ENCODE measurements at places on chromosomes 5 and 9.
A peak's percentile ranks its signal among the peaks of the same experiment; 100 is the strongest.

DNA sequence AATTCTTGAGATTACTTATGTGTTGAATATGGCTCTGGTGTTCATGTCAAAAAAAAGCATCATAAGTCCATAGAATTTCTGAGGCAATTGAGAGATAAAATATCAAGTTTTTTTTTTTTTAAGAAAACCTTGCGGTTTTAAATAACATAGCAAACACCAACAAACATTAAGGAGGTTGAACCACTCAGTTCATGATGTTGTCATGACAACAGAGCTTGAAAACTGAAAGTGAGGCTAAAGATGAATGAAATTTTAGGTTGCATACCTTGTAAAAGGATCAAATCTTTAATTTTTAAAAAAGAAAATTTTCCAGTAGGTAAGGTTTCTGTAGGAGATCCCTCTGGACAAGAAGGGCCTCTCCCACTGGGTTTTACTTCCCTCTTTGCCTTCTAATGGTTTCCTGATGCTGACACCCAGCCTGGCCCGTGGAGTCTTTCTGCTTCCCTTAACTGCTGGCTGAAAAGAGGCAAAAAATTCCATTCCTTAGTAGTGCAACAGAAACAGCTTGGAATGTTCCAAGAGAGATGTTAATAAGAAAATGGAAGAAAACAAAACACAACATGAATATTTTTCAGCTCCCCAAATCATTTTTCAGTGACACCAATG lies 60.0 kb upstream of the FER start:
- no peak for DNase-seq

GRCh38 chr5:126741361-126741760 lies 35.6 kb upstream of the LMNB1 start:
- DNase-seq, result no peak

DNA sequence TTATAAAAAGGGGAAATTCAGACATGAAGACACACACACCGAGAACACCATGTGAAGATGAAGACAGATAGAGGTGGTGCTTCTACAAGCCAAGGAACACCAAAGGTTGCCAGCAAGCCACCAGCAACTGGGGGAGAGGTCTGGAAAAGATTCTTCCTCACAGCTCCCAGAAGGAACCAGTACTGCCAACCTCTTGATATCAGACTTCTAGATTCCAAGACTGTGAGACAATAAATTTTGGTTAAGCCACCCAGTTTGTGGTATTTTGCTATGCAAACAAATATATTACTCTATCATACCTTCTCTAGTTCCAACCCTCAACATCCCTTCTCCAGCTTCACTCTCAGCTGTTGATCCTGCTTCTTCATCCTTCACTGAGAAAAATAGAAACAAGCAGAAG lies 451.1 kb downstream of the EBF1 start:
- no peak for DNase-seq

DNA sequence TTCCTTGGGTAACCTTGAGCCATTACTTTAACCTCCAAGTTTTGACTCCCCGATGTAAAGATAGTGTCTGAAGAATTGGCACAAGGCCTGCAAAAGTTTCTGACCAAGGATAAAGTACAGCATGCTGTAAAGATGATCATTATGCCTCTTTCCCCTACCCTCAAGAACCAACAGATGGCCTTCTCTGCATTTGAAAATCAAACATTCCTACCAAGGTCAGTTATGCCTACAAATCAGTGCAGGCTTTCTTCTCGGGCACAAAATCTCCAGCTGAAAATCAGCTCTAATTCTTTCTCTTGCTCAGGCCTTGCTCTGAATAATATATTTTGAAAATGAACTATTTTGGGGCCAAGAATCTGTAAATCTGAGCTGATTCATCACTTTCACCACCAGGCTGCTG lies 59.7 kb downstream of the PPP2R2B start:
- DNase-seq, result no peak

- DNase-seq, result peak; percentile 5
Measured at GRCh38 chr5:91928754-91929521, 545.8 kb upstream of the ARRDC3 start.

GRCh38 chr9:127905788-127906191 lies 6.4 kb upstream of the ST6GALNAC6 start:
- no peak for DNase-seq

GRCh38 chr5:103519550-103519949 lies 43.0 kb downstream of the NUDT12 start:
- no peak for DNase-seq

DNA sequence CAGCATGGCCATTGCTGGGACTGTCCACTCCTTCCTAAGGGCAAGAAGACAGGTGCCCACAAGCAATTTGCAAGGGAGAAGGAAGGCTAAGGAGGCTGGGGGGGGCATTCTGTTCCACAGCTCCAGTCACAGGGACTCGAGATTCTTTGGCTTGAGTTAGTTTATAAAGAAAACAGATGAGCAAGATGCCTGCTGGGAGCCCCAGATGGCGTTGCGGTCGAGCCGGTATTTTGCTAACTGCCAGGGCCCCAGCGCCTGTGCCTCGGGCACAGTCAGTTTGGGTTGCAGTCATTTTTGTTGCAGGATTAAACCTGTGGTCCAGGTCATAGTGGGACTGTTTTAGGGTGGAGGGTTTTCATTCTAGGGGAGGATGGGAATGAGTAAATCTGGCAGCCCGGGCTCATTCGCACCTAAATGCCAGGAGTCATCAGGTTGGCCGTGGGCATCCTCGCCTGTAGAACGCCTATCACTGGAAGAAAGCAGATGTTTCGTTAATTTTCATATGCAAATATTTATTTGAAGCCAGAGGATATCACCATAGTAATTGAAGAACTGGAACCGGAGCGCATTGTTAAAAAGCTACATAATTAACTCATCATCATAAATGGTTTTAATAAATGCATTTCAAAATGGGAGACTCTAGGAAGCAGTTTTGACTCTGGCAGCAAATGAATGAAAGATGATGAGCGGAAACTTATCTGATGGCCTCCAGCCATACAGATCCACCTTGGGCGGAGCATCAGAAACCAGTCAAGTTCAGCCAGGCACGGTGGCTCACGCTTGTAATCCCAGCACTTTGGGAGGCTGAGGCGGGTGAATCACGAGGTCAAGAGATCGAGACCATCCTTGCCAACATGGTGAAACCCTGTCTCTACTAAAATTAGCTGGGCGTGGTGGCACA lies 87.1 kb upstream of the FCN2 start:
- no peak for DNase-seq

GRCh38 chr5:132423438-132423898 lies 54.0 kb downstream of the SLC22A5 start:
- DNase-seq, result no peak

Measured in RCC 7860 (cell line).